ENCODE measurements at places on chromosomes 1 and 21.

GRCh38 chr1:57722285-57722978 lies 298.6 kb upstream of the DAB1 start:
- DNase-seq, result no peak

DNA sequence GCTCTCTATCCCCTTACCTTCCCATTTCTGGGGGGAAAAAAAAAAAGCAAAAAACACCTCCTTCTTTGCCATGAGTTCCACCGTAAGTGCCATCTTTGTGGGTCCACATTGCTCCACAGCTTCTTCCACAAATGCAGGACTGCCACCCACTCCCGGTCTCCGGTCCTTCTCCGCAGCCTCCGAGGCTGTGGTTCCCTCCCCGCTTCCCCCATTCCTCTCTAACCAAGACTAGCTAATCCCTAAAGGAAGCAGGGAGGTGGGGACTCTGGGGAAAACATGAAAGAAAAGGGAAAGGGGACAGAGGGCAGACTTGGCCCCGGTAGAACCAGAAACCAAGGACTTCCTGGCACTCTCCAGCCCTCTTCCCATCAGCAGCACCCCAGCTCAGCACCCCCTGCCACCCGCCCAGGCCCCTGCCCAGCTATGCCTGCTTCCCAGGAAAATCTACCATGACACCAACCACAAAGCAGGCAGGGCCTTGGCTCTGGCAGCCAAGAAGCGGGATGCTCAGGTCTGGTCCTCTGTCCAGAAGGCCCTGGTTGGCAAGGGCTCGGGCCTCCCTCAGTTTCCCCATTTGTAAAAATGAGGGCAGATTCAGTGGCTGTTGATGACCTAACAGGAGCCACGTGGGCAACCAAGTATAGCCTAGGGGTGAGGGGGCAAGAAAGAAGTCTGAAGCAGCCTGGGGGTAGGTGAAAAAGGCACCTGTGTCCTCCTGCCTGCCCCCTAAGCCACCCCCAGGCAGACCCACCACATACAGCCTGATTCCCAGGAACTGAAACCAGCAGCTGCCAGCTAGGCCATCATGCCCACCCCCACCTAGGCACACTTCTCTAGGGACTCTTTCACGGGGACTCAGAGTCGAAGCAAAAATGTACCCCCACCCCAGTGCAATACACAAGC lies 2.5 kb downstream of the EPHA2 start:
- no peak for DNase-seq

DNA sequence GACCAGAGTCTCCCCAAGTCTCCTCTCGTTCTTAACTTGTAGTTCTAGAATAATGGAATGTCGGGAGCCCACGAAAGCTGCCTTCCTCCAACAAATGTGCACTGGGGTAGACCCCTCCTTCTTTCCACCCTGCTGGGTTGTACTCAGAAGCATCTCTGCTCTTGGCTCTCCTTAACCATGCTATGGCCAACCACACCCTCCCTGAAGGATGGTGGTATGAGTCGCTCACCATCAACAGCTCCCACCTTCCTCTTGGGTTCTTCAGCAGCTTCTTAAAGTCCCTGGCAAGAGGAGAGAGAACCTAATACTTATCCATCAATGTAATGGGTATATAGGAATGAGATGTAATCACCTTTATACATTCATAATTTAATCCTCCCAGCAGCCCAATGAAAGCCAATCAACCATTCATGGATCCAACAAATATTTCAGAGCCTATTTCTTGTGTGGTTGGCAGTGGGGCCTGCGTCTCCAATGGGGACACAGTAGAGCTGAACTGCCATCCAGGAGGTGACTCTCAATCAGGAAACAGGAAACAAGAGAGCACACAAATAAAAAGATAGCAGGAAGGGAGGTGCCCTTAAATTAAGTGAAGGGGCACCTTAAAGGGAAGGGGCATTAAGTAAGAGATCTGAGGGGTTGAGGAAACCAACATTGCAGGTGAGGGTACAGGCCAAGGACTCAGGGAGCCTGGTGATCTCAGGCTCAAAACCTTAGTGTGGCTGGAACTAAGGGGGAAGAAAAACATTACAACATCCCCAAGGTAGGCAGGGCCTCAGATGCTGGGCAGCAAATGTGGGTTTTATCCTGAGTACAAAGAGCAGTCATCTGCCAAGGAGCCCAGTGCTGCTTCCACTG lies 64.4 kb upstream of the ETS2 start:
- no peak for DNase-seq

DNA sequence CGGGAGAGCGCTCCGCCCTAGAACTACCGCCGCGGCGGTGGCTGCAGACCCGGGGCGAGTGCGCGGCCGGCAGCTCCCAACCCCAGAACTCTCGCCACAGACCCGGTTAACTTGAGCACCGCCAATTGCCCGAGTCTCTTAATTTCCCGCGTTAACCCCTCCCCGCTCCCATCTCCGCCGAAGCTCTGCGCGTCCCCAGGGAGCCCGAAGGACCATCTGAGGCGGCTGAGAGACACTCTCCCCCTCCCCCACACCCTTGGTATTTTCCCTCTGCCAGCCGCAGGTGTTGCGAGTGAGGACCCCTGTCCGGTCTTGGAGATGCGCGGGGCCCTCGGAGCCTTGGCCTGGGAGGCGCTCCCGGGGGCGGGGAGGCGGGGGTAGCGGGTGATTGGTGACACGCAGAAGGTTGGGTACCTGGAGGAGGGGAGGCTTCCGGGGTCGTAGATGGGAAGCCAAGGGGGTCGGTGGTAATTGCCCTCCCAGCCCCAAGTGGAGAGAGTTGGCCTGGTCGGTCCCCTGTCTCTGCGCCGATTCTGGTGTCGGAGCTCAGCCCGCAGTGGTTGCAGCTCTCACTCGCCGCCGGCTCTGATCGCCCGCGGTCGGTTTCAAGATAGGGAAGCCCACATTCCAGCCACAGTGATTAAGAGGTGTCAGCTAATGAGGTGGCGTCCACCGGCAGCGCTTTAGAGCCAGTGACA lies 858 bp upstream of the SUSD4 start:
- no peak for DNase-seq

- peak; percentile 90 for DNase-seq
These were observed 23.1 kb downstream of the KIAA0040 start for GRCh38 chr1:175169286-175170018.

DNA sequence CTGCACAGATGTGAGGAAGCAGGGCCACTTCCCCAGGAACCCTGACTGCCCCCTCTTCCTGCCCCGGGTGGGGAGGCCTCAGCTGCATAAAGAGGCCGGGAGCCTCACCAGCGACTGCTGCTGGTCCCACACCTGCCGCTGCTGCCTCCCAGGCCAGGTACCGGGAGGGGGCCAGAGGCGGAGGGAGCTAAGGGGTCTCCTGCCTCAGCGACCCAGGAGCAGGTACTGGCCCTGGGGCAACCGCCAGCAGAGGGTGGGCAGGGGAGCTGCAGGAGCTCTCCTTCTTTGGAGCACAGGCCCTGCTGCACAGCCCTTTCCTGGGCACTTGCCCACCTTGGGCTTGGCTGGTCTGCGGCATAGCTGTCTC lies 6.8 kb downstream of the GJC2 start:
- no peak for DNase-seq

DNA sequence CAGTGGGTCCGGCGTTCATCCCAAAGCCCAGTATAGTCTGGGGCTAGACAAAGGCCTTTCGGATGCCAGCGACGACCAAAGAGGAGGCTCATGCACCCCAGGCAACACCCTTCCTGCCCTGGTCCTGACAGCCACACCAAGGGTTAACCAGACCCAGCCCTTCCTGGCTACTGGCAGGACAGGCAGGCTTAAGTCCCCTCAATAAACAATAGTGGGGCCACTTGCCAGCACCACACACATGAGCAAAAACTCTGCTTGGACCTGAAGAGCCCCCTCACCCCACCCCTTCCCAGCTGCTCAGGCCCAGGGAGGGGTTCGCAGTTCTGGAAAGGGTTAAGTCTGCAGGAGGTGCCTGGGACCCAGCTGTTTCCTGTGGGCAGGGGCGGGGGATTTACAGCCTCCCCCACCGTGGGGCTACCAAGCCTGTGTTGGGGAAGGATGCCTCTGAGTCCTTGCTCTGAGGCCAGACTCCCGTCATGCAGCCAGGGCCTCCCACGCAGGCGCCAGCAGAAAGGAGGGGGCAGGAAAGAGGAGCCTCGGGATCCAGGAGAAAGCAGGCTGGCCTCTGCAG lies 18.2 kb downstream of the PHLDA3 start:
- DNase-seq, result no peak

DNA sequence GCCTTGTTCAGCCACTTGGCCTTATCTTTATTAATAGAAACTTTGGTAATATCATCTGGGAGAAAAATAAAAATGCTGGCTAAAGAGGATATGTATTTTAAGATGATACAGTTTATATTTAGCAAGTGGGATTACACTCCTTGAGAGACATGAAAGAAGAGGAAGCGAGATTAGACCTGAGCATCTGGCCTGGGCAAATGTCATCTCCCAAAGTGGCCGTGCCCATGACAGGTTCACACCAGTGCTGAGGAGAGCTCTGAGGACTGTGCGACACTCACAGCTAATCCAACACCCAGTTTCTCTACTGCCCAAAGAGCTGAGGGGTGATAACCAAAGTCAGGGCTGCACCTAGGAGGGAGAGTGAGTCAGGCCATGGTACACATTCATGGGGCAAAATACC lies 121.7 kb upstream of the DUSP10 start:
- no peak for DNase-seq

GRCh38 chr1:23930861-23931490 lies 17.8 kb upstream of the CNR2 start:
- DNase-seq, result no peak

- no peak for DNase-seq
These were observed 95.2 kb downstream of the CAMK2N1 start for GRCh38 chr1:20390589-20391331.

GRCh38 chr1:115340879-115341278 lies 2.8 kb upstream of the NGF start:
- no peak for DNase-seq

- DNase-seq, result no peak
These were observed 55.6 kb upstream of the FBXO28 start for GRCh38 chr1:224058303-224058702.

GRCh38 chr1:189269011-189269410 lies 1208.7 kb downstream of the BRINP3 start:
- DNase-seq, result no peak

DNA sequence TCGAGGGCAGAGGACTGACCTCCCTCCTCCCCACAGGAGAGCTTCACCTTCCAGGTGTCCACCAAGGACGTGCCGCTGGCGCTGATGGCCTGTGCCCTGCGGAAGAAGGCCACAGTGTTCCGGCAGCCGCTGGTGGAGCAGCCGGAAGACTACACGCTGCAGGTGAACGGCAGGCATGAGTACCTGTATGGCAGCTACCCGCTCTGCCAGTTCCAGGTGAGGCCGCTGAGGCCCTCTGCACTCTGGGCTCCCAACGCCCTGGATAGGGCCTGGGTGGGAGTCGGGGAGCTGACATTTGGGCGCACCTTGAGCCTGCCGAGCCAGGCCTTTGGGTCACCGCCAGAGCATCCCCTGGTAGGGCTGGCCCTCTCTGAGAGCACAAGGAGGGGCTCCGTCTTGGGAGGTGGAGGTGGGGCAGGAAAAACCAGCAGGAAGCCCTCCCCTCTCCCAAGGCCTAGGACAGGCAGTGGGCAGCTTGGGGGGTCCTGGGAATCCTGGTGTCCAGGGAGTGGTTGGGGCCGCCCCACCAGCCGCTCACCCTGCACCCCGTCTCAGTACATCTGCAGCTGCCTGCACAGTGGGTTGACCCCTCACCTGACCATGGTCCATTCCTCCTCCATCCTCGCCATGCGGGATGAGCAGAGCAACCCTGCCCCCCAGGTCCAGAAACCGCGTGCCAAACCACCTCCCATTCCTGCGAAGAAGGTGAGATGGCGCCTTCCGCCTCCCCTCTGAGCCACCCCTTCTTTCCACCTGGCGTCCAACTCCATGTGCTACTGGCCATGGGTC lies 65.1 kb downstream of the PIK3CD start:
- no peak for DNase-seq

DNA sequence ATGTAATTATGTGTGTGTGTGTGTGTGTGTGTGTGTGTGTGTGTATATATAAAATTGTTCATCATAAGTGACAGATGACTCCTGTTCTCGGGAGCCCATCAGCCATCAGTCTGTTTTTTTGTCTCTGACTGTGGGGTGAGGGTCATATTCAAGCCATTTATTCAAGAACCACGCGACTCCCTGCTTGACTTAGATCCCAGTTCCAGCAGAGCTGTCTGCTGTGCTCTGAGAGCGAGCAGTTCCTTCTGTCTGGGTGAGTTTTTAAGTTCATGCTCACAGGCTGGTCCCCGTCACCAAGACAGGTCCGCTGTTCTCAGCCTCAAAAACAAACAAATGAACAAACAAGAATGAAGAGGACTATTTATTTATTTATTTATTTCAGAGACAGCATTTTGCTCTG lies 18.3 kb upstream of the NPPB start:
- no peak for DNase-seq

GRCh38 chr1:243354511-243355153 lies 98.8 kb downstream of the SDCCAG8 start:
- no peak for DNase-seq

DNA sequence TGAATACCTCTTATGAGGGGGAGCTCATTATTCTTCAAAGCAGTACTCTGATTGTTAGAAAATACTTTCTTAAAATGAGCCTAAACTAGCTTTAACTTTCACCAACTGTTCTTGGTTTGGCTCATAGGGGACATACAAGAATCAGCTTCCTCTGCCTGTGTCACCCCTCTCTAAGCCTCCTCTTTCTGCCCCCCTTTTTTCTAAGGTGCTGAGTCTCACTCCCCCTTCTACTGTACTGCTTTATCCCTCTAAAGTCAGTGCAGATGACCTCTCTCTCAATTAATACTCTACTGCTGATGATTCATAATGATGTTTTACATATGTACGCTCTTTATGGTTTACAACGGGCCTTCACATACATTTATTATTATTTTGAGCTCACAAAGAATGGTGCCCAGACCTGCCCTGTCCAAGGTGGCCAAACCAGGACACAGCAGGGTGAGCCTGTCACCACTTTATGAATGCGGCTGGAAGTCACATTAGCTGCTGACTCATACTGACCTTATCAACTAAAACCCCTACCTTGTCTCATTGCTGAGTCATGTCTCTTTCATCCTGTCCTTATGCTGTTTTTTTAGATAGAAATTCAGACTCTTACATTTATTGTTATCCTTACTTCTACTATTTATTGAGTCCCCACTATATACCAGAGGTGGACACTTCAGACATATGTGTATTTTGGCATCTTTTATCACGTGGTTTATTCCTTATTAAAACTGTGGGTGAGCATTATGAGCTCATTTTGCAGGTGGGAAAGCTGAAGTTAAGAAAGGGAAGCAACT lies 126.9 kb downstream of the RNF220 start:
- no peak for DNase-seq

- DNase-seq, result no peak
These were observed 136.1 kb downstream of the ZP4 start for GRCh38 chr1:237754627-237755026.

DNA sequence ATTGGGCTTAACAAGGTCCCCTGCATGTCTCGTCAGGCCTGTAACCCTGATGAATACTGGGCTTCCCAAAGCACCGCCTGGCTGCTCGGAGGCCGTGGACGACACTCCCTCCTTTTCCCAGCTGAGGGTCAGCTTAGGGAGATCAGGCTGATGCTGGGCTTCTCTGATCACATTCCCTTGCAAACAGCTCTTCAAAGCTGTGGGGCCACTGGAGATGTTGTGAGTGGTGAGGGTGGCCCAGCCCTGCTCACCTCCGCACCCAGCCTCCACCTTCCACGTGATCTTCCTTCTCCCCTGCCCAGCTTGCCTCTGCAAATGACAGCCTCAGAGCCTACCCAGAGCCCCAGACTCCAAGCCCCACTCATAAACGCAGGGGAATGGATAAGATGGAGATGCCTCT lies 195.4 kb downstream of the GRIK3 start:
- DNase-seq, result no peak

Data from glomerular endothelial cell (primary cell).